ENCODE measurements at places on chromosomes 5 and 9.

- no peak for DNase-seq
Measured at GRCh38 chr9:99375481-99375880, 153.4 kb downstream of the SEC61B start.

DNA sequence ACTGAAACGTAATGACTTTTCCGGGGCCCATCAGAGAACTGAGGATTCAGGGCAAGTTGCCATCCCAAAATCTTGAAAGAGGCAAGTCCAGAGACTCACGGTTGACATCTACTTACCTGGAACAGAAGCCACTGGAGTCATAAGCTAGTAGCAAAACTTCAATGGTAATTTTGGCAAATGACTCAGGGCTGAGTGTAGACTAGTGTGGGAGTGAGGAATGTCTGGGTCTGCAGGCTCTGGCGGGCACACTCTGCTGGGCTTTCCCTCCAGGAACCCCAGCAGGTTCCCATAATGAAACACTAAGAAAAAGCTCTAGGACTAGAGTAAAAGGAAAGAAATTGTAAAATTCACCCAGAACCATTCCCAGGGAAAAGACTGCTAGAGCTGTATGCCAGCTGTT, 122.9 kb upstream of the NFIL3 start:
- no peak for DNase-seq

GRCh38 chr9:7935681-7936080, 136.1 kb upstream of the DMAC1 start:
- DNase-seq = no peak

DNA sequence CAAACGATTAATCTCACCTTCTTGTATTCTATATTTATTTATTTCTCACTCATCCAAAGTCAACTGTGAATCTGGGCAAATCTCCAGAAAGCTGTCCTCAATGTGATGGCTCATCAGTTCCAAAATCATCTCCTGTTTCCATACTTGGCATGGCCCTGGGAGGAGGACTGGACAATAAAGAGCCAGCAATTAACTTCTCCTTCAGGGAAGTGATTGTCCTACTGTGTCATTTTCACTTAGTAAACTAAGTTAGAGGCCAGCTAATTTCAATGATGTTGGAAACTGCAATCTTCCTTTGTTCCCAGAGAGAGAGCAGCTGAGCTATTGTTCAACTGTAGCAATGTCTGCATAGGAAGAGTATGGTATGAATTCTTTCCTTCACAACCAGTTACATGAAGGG, 17.5 kb downstream of the CDH12 start:
- DNase-seq = no peak

DNA sequence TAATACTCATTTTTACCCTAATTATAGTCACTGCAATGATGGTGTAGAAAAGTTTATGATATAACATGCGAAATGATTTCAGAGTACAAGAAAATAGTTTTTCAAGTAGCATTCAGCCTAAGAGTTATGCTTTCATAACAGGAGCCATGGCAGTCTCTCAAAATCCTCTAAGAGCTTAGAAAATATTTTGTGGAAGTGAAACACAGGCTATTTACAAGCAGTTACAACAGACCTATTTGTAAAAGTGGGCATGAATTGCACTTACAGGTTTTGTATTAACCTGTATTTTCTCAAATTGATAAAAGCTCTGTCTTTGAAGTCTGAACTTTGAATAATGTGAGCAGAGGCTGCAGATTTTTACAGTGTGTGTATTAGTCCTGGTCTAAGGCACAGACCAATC, 523.3 kb downstream of the LRRC70 start:
- DNase-seq = no peak

DNA sequence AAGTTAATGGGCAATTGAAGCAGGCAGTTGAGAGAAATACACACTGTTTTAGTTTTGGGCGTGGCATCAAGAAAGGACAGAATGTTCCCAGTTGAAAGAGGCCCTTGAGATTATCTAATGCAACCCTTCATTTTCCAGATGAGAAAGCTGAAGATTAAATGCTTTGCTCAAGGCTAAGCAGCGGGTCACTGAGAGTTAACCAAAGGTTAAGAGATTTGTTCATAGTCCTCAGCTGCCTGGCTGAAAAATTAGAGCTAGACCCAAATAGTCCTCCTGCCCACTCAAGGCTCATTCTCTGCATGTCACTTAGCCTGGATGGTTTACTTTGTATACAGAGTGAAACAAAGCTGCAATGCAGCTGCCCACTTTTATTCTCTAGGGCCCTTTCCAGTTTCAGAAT, 46.7 kb upstream of the MAMDC2 start:
- no peak for DNase-seq

DNA sequence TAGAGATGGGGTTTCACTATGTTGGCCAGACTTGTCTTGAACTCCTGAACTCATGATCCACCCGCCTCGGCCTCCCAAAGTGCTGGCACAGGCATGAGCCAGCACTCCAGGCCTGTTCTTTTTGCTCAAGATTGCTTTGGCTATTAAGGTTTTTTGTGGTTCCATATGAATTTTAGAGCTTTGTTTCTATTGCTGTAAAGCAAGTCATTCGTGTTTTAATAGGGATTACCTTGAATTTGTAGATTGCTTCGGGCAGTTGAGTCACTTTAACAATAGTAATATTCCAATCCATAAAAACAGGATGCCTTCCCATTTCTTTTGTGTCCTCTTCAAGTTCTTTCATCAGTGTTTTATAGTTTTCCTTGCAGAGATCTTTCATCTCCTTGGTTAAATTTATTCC, 22.1 kb downstream of the C6 start:
- no peak for DNase-seq

DNA sequence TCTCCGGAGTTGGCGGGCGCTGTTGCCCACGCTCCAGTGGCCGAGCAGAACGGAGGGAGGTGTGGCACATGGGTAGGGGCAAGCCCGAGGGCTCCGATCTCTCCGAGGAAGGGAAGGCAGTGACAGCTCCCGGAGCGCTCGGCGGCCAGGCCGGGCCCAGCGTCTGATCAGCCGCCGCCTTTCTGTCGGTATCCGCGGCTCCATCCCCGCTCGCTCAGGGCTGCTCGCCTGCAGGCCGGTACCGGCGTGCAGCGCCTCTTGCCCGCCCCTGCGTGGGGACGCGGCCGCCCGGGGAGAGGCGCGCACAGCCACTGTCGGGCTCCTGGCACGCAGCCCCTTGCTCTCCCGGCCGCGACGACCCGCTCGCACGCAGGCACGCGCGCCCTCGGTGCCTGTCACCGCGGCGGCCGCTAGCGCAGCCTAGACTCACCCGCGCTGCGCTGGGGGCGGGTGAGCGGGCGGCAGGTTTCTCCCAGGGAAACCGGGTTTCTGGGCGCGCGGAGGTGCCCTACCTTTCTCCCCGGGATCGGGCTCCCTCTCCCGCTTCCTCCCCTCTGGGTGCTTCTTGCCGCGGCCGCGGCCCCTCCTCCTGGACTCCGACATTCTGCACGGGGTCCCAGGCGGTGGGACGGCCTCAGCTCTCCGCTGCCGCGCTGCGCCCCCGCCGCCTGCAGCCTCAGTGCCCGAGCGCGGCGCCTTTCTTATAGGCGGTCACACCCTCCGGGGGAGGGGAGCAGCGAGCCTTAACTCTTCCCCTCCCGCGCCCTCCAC, 108.4 kb downstream of the PSD2 start:
- no peak for DNase-seq

DNA sequence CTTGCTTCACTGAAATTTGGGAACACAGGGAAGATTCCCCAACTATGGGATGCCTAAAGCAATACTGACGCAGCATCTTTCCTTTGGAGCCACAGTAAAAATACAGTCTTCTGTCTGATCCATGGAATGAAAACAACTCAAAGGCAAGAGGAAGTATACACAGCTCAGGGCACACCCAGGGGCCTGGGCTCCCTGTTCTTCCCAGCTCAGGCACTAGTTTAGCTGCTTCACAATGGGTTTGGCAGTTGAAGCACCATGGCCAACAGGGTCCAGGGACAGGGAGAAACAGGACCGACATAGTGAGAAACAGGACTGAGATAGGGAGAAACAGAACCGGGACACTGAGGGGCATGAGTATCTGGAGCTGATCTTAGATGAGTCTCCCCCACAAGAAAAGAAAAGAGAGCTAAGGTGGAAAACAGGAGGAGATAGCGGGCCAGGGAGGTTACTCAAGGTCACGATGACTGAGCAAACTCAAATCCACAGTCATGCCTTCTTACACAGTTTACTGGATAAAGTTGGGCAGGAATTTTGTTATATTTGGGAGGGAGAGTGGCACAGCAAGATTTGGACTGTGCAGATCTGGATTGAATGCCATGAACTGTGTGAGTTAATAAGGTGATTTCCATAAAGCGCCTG, 198.8 kb downstream of the SMARCA2 start:
- no peak for DNase-seq

- DNase-seq = no peak
Measured at GRCh38 chr9:136339173-136339957, 12.0 kb downstream of the GPSM1 start.

GRCh38 chr5:33772380-33772897, 119.4 kb downstream of the ADAMTS12 start:
- DNase-seq = no peak
